ENCODE measurements at places on chromosomes 1 and 21. TPM values are rescaled to one million over a fixed set of nuclear protein-coding genes. Genes with fewer than 3 reads are reported as not detected.
A peak's percentile ranks its signal among the peaks of the same experiment; 100 is the strongest.

Gene GUCA2A
- not detected for polyA plus RNA-seq

Gene AVPR1B
- polyA plus RNA-seq: not detected

Gene DTL
- polyA plus RNA-seq: 0.72 TPM

- no peak for DNase-seq
These were observed 22.4 kb upstream of the HMGB4 start for GRCh38 chr1:33841494-33841893.

GRCh38 chr1:9842781-9843575 is 19.2 kb upstream of the CLSTN1 start:
- no peak for DNase-seq

- DNase-seq: no peak
These were observed 126.7 kb downstream of the PRRX1 start for GRCh38 chr1:170790651-170791071.

- no peak for DNase-seq
These were observed 57.1 kb upstream of the DR1 start for GRCh38 chr1:93288558-93288957.

- no peak for DNase-seq
These were observed 181.6 kb downstream of the ZNF326 start for GRCh38 chr1:90176530-90176929.

GRCh38 chr1:2623571-2624337 is 9.1 kb downstream of the MMEL1 start:
- DNase-seq: no peak

Gene RGL1
- 0.93 TPM for polyA plus RNA-seq

DNA sequence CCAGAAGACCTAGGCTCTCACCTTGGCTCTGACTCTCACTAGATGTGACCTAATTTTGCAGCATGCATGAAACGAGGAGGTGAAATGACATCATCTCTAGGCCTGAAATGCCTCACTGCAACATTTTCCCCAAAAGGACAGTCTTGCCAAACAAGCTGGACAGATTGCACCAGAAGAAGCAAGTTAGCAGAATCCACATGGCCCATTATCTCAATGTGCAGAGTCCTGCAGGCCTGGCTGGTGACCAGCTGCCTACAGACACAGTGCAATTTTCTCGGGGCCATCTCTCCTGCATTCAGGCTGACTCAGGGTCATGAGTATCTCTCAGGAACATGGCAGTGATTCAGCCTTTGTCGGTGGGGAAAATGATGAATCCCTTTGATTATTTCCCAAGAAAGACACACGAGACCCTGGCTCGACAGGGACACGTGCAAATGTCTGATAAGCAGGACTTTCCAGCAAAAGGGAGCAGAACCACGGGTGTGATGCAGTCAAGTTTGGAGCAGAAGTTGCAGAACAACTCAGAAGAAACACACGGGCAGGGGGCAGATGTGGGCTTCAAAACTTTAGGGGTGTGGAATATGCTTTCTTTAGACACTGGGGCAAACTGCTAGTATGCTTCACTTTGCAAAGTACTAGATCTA is 38.7 kb downstream of the TRIM67 start:
- DNase-seq: no peak

DNA sequence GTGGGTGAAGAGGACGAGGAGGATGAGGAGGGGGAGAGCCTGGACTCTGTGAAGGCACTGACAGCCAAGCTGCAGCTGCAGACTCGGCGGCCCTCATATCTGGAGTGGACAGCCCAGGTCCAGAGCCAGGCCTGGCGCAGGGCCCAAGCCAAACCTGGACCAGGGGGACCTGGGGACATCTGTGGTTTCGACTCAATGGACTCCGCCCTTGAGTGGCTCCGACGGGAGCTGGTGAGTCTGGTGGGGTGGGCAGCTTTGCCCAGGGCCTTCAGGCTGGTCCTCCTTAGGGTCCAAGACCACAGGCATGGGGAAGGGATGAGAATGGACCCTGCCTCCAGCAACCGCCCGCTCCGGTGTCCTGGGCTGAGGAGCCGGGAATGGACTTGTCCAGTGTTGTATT is 430 bp downstream of the FAM167B start:
- peak; percentile 23 for DNase-seq

DNA sequence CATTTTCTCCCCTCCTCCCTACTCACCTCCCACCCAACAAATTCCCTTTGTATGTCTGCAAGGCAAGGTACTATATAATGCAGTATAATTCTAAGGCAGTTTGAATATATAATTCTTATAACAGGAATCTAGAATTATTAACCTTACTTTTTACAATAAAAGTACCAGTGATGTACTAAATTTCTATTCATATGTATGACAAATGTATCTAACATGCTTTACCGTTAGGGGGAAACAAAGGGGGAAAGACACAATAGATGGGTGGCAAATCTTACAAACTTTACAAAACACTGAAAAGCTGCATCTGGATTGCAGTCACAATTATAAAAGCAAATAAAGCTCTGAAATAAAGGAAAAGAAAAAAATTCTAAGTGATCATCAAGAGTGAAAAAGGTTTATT is 2.3 kb downstream of the PIK3R3 start:
- DNase-seq: no peak

Gene DCAF6
- polyA plus RNA-seq: 71.0 TPM

GRCh38 chr1:99327357-99327756 is 63.1 kb downstream of the PLPPR4 start:
- DNase-seq: no peak

DNA sequence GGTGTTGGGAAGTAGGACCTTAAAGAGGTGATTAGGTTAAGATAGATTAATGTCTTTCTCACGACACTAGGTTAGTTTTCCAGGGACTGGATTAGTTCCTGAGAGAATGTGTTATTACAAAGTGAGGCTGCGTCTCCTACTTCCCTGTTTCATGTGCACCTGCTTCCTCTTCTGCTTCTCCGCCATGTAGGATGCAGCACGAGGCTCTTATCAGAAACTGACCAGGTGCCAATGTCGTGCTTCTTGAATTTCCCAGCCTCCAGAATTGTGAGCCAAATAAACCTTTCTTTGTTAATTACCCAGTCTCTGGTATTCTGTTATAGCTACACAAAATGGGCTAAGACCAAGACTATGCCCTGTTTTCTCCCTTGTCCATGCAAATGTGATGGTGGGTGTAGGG is 152.2 kb upstream of the LMO4 start:
- DNase-seq: no peak

DNA sequence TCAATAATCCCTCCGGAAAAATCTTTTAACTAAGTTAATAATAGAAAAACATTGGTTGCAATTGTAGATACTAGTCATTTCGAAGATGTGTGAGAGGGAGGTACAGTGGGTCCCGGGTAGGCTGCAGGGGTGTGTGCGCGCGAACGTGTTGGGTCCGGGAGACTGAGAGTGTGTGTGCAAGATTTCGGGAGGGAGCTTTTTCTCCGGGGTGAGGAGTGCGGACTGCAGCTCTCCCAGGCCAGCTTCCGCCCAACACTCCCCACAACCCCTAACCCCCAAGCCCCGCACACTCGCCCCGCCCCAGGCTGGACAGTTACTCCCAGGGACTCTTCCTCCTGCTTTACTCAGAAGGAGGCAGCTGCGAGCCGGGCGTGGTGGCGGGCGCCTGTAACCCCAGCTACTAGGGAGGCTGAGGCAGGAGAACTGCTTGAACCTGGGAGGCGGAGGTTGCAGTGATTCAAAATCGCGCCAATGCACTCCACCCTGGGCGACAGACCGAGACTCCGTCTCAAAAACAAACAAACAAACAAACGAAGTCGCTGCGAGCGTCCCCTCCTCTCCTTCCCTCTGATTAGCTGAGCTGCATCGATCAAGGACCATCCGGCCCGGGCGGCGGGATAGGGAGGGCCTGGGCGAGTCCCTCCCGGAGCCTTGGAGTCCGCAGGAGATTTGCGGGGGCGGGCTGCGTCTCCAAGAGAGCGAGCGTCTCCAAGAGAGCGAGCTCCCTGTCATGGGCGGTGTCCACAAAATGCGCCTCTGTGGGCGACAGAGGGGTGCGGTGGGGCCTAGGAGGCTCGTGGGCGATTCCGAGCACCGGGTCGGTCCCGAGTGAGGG is 28.3 kb upstream of the PPM1J start:
- no peak for DNase-seq

Gene RHD
- not detected for polyA plus RNA-seq

GRCh38 chr1:84855691-84856630 is 37.0 kb downstream of the LPAR3 start:
- DNase-seq: no peak

Gene CD244
- polyA plus RNA-seq: not detected

DNA sequence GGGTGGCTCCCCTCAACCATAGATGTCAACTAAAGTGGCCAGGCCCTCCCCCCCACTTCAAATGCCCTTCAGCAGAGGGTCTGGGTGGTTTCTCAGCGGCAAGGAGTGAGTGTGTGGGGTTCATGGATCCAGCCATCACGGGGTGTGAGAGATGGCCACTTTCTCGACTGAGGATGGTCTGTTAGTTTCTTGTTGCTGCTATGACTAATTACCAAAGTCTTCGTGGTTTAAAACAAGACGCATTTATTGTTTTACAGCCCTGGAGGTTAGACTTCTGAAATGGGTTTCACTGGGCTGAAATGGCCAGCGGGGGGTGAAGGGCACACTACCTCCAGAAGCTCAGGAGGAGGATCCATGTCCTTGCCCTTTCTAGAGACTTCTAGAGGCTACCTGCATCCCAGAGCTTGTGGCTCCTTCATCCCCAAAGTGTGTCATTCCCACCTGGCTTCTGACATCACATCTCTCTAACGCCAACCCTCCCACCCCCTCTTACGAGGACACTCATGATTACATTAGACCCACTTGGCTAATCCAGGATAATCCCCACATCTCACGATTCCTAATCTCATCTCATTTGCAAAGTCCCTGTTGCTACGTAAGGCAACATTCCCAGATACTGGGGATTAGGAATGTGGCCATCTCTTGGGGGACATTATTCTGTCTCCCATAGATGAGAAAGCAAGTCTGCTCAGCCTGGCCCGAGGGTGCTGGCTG is 53.0 kb downstream of the EPHB2 start:
- no peak for DNase-seq

Gene HAO2
- not detected for polyA plus RNA-seq

Gene ST7L
- polyA plus RNA-seq: 9.3 TPM

Gene FMO1
- 0.03 TPM for polyA plus RNA-seq

Gene CLCA1
- polyA plus RNA-seq: 0.03 TPM

DNA sequence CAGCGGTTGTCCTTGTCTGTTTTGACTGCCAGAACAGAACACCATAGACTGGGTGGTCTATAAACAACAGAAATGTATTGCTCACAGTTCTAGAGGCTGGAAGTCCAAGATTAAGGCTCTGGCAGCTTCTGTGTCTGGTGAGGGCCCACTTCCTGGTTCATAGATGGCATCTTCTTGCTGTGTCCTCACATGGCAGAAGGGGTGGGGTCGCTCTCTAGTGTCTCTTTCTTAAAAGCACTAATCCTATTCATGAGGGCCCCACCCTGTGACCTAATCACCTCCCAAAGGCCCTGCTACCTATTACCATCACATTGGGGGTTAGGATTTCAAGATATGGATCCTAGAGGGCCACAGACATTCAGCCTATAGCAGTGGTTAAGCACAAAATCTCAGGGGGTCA is 304.4 kb downstream of the NFIA start:
- no peak for DNase-seq

GRCh38 chr1:59186656-59187055 is 110.2 kb upstream of the FGGY start:
- DNase-seq: peak; percentile 66

DNA sequence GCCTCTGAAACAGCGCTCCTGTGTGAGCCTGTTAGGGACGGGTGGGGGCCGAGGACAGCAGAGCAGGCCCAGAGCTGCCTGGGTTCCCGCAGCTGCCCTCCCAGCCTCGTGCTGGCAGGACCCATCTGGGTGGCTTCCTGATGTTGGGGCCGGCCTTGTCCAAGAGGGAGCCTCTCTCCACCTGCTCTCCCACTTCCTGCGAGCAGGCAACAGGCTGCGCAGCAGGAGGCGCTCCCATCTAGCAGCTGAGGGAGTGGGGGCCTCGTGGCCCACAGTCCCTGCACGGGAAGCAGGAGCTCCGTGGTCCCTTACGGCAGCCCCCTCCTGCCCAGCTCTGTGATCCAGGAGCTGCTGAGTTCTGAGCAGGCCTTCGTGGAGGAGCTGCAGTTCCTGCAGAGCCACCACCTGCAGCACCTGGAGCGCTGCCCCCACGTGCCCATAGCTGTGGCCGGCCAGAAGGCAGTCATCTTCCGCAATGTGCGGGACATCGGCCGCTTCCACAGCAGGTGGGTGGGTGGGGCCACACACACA is 68.0 kb downstream of the TRIM11 start:
- DNase-seq: peak; percentile 31

Gene ATP13A2
- polyA plus RNA-seq: 17.3 TPM

Gene AADACL3
- polyA plus RNA-seq: not detected

Gene GJA9
- not detected for polyA plus RNA-seq

- no peak for DNase-seq
These were observed 93.9 kb downstream of the GLIS1 start for GRCh38 chr1:53644909-53645689.

GRCh38 chr21:42151148-42151947 is 67.6 kb upstream of the ABCG1 start:
- no peak for DNase-seq

DNA sequence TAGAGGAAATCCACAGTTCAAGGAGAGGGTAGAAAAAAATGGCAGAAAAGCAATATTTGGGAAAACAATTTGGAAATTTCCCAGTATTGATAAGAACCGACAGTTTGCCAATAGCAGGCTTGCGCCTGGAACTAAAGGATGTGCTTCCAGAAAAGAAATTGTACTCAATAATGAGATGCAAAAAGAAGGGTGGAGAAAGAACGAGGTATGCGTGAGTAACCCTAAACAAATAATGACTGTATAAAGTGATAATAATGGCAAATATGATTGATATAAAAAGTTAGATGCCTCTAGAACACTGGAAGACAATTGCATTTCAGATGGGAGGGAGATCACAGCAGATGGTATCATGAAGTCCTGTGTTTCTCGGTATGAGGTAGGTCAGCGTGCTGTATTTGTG is 458.9 kb downstream of the DSCAM start:
- no peak for DNase-seq

Gene IGSF5
- not detected for polyA plus RNA-seq

DNA sequence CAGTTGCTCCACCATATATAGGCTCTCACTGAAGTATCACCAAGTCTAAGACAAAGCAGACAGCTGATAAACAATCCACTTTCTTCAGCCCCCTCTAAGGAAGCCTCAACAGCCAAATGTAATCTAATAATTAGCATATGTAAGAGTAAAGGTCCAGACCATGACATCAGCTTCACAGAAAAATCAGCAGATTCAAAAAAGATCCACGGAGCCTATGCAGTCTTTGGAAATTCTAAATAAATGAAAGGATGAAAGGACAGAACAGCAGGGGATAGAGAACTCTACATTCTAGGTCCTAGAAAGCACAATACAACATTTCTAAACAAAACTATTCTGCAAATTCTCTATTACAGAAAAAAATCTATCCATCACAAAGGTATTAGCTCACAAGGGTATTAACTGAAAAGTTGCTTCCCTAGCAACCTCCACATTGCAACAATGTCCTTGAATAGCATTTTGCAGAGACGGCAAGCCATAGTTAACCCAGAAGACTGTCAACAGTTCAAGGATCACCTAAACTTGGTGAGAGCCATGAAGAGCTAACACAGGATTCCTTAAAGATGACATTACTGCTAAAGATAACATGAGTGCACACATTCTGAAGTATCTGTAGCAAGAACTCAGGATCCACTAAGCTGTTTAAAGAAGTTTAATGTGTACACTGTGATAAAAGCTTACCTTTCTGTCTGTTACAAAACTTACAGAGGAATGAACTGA is 74.3 kb downstream of the SIPA1L2 start:
- DNase-seq: no peak
